ENCODE measurements at places on chromosomes 12 and 14.

DNA sequence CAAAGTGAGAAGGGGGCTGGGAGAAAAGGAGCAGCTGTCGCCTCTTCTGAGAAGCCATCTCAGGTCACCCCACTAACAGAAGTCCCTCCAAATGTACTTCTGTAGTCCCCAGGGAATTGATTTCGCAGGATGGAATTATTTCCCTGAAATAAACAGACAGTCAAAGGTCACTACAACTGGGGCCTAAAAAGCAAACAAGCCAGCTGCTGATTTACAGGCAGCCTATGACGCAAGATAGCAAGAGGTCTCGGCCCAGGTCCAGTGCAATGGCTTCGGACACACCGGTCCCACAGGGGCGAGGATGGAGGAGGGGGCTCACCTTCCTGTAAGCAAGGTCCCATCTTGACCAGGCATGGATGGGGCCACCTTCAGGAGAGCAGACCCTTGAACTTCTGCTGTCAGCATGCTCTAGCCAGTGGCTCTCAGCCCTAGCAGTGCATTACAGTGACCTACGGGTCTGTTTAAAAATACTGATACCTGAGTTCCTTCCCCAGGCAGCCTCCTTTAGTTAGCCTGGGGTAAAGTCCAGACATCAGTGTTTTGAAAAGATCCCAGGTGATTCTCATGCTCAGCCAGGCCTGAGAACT, 18.1 kb downstream of the NUAK1 start:
- no peak for DNase-seq

GRCh38 chr14:77638771-77639171, 22.3 kb upstream of the SPTLC2 start:
- no peak for DNase-seq

DNA sequence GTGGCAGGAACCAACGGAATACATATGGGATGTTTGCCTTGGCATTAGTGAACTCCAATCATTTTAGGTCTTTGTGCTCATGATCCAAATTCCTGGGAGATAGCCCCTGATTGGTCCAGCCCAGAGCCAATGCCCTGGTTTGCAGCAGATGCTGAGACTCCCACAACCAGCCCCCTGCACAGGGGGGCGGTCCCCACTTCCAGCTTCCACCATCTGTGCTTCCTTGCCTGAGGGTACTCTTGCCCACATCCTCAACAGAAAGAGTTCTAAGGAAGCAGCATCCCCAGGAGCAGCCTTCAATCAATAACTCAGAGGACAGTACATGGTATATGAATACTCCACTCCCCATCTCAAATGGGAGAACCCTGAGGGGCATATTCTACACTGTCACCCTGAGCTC, 39.7 kb upstream of the FICD start:
- no peak for DNase-seq

- no peak for DNase-seq
These were observed 1.4 kb downstream of the LBHD2 start for GRCh38 chr14:103085106-103086091.

- DNase-seq, result no peak
These were observed 20.7 kb downstream of the PRPF40B start for GRCh38 chr12:49643961-49644619.

DNA sequence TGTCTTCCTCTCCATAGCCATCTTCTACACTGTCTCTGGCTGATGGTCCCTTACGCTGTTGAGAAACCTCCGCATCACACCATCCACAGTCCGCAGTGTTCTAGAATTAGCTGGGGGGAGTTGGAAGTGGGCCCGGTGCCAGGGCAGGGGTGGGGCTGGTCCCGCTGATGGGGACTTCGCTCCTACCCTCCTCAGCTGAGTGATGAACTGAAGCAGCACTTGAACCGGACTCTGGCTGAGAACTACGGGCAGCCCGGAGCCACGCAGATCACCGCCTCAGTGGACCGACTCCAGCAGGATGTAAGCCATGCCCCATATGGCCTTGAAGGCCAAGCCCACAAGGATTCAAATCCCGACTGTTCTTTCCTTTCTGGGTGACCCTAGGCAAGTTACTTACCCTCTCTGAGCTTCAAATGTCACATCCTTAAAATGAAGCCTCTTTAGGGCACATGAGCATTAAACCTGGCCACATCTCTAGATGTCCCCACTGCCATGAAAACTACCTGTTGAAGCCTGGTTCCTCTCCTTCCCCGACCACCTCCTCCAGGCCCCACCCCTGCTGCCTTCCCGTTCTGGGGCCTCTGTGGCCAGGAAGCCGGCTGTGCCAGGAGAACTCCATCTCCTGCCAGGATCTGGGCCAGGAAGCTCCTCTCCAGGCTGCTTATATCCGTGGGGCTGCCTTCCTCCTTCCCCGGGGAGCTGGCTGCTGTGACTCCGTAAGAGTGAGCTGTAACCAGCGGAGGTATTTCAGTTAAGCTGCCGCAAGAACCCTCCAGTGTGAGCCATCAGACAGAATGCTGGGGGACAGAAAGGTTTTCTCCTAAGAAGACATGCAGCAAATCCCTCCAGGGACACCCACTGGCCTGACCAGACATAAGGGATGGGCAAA, 53.1 kb downstream of the TSPAN11 start:
- DNase-seq, result no peak

- peak; percentile 62 for DNase-seq
These were observed 2.2 kb upstream of the NXPH4 start for GRCh38 chr12:57214398-57214781.

DNA sequence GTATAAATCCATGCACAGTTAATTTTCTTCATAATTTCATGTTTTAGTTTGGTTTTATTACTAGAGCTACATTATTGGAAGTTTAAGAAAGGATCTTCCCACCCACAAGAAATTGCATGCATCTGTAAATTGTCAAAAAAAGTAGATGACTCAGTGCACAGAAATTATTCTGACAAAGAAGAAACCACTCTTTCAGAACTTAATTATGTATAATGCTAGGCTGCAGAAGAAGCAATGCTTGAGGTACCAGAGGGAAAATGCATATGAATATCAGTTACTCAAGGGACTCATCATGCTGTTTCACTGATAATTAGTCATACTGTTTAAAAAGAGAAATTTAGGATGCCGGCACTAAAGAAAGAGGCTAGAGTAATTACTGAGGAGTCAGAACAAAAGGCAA, 147.0 kb downstream of the SLC16A7 start:
- DNase-seq, result no peak

- no peak for DNase-seq
These were observed 14.9 kb downstream of the DTX1 start for GRCh38 chr12:113071135-113072112.

DNA sequence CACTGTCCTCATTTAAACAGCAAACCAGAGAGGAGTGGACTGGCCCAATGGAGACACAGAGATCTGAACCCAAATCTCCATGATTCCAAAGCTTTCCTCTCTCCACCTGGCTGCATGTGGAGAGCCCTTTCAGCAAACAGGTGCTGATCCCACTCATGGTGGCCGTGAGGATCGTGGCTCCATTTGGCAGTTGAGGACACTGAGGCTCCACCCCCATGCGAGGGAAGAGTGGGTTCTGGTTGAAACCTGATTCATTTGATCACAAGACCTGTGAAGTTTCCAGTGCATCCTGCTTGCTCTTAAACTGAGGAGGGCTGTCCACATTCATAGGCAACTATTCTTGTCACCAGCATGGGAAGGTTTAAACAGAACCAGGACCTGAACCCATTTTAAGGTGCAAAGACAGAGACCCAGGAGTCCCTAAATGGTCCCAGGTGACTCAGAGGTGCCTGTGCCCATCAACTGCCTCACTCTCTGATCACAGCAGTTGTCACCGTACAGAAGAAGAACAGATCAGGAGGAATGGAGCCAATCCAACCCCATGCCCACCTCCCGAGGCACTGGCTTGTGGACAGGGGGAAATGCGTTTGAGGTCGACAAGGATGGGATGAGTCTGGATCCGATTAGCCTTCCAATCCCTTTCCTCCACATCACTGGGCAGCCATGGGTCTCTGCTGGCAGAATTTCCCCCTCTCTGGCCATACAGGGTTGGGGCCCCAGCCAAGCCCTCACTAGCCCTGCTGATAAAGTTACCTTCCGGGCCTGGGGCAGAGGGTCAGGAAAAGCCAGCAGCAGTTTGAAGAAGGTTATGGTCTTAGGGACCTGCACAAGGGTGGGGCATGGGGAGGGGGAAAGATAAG, 45.5 kb upstream of the BCL11B start:
- DNase-seq, result no peak

DNA sequence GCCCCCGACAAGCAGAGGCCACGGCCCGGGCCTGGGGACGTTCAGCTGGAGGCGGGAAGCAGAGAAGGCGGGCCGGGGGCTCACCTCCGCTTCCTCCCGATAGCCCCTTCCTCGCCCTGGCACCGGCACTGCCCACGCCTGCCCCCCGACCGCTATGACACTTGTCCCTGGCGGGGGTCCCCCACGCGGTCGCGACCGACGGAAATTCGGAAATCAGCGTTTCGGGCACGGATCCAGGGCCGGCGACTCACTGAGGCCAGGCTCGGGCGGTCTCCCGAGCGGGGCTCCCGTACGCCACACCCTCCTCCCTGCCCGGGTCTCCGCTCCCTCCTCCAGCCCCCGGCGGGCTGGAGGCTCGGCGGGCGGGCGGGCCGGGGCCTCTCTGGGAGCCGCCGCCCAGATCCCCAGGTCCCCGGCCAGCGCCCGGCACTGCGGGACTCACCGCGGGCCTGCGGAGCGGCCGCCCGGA, 581 bp downstream of the PITPNM2 start:
- no peak for DNase-seq

GRCh38 chr12:128978067-128978466, 124.8 kb downstream of the GLT1D1 start:
- DNase-seq, result no peak

DNA sequence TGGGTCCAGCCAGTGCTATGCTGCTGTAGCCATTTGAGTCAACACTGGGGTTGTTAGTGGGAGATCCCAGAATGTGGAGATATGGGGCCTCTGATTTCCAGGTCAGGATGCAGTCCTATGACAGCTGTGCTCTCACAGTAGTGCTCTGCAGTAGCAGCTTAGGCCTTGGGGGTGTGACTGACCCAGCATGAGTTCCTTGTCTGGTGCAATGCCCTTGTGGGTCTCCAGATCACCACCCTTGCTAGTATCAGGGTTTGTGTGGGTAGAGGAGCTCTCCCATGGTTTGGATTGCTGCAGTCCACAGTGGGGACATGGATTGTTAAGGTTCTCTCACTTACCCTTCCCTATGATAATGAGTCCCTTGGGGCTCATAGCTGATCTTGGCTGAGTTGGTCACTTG, 113.7 kb downstream of the RAD51B start:
- no peak for DNase-seq

DNA sequence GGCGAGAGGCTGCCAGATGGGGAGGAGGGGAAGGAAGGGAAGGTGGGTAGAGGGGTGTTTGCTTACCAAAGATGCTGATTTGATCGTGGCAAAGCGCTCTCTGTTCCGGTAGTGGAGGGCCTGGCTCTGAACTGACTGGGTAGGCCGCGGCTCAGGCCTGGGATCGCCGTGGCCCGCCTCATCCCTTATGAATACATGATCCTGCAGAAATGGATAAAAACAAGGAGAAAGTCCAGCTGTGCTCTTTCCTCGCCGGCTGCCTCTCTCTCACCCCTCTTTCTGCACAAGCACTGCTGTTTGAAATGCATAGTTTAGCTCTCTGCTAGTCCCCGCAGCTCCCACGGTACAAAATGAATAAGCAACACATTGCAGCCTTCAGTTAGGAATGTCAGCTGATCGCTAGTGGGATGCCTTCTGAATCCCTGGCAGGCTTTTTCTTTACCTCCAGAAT, 53.8 kb downstream of the PEBP1 start:
- no peak for DNase-seq

DNA sequence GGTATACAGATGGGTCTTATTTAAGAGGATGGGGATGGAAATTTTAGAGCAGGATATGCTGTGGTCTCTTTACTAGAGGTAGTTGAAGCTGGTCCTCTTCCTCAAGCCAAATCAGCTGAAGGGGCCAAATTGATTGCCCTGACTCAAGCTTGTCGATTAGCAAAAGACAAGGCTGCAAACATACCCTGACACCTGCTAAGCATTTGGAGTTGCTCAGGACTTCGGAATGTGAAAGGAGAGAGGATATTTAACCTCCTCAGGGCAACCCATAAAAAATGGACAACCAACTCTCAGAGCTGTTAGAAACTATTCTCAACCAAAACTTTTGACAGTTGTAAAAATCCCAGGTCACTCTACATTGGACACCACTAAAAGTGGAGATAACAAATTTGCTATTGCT, 15.6 kb downstream of the PTGDR start:
- DNase-seq, result no peak

DNA sequence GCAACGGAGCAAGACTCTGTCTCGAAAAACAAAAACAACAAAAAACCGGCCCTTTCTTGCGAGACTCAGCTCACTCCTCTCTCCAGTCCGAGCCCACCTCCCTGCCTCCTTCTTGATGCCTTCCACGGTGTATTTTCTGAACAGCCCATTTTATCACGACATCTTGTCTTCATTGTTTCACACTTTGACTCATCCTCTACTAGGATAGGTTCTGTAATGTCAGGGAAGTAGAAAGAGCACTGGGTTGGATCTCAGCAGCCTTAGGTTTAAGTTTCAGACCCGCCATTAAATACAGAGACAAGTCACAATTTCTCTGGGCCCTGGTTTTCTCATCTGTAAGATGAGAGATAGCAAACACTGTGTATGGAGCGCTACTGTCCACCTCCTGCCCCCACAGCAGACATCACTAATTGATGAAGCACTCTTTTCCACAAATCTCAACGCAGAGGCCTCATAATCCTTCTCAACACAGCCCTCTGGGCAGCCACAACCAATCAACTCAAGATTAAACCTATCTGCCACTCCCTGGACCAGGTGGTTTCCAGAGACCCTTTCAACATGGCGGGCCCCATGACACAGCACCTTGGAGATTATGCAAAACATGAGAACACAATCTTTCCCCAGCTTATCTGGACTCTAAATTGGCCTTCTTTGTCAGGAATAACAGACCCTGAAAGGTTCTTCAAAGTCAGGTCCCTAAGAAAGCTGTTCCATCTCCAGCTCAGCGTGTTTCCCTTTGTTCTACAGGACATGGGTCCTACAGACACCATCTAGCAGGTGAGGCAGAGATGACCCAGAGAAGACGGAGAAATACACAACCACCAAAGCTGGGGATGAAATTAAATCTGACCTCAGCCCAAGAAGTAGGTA, 35.6 kb downstream of the CCDC88C start:
- no peak for DNase-seq

GRCh38 chr12:47746073-47746472, 12.6 kb downstream of the RAPGEF3 start:
- DNase-seq, result no peak

DNA sequence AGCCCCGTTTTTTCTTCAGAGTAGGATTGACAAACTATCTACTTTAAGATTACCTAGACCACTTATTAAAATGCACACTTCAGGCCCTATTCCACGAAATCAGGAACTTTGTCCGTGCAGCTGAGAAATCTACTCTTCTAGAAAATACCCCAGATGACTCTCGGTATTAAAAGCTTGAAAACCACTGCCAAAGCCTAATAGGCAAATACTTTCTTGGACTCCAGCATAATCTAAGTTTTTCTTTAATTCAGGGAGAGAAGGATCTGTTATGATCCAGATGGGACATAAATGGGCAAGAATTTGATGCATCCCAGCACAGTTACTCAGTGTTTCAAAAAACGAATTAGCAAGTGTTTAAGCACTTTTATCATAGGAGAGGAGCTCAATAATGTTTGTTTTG, 94.5 kb downstream of the TMX1 start:
- DNase-seq, result no peak
